ENCODE measurements at places on chromosomes 2 and 18. TPM values are rescaled to one million over a fixed set of nuclear protein-coding genes. Genes with fewer than 3 reads are reported as not detected.

DNA sequence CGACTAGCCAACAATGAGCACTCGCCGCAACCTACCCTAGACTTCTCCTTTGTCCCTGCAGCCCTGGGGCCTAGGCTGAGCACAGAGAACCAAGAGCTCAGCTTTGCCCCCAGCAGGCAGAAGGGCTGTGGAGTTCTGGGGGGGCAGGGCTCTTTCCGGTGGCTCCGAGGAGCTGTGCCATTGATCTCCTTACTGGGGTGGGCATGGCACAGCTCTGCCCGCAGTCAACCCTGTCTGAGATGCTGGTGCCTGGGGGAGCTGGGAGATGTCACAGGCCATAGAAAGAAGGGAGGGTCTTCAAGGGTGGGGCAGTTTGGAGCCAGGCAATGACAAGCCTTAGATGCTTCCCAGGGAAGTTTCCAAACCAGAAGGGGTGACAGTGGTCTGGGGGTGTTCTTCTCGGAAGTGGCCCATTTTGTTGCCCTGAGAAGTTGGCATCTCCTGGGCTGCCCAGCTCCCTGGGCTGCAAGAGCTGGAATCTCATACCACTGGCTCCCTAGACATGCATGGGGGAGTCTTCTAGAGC, 14.1 kb upstream of the GPR55 start:
- no peak for DNase-seq

GRCh38 chr2:23507267-23508065, 122.5 kb downstream of the KLHL29 start:
- peak; percentile 40 for DNase-seq

- peak; percentile 78 for DNase-seq
Observed at GRCh38 chr18:70464343-70465114, 175.7 kb downstream of the SOCS6 start.

GRCh38 chr2:134583462-134583861, 135.3 kb downstream of the TMEM163 start:
- DNase-seq = no peak

- no peak for DNase-seq
Observed at GRCh38 chr2:110126086-110126773, 10.6 kb upstream of the MALL start.

- peak; percentile 82 for DNase-seq
Observed at GRCh38 chr18:49813069-49813318, 339 bp downstream of the ACAA2 start.

DNA sequence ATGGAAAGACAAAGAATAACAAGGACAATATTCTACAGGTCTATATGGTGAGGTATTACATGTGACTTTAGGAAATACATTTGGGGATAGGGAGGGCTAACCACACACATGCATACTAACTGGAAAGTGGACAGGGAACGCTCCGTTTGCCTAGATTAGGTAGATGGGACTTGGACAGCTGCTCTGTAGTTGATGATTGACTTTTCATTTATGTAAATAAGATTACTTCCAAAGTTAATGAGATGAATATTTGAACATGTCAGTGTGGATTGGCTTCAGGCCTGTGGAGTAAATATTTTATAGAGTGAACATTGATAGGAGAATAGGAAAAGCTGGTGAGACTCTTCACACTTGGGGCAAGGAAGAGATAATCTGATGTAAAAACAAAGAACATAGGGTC, 142.0 kb downstream of the NCK2 start:
- no peak for DNase-seq

GRCh38 chr2:5885451-5886173, 193.4 kb downstream of the SOX11 start:
- DNase-seq = no peak

- no peak for DNase-seq
Observed at GRCh38 chr2:236562434-236562833, 7.2 kb upstream of the ACKR3 start.

DNA sequence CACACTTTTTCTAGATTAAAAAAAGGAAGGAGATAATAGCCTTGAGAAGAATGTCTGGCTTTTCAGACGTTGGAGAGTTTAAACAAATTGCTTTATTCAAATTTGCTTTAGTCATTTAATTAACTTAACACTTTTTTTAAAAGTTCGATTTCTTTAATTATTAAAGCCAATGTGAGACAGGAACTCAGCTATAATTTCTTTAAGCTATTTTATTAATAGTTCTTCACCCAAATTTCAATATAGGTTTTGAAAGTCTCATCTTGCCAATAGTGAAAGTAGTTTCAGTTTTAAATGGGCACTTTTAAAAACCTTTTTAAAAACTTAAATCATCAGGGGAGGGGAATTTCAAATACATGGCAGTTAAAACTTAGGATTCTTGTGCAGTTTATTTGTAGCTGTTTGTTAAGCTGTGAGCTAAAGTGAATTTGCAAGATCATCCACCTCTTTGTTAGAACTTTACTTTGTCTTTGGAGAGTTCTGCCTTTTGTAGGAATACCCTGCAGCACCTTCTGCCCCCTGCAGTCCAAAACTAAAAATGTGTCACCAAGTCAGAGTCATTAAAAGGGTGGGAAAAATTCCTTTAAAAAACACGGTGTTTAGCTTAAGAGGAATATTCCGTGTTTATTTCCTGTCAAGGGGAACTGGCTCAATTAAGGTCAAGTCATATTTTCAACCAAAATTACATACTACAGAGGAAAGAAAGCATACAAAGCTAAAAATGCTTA, 4.6 kb downstream of the TGIF1 start:
- no peak for DNase-seq

- DNase-seq = peak; percentile 48
Observed at GRCh38 chr2:151760139-151760650, 25.9 kb upstream of the NEB start.

GRCh38 chr2:156215656-156216055, 116.9 kb downstream of the NR4A2 start:
- no peak for DNase-seq

DNA sequence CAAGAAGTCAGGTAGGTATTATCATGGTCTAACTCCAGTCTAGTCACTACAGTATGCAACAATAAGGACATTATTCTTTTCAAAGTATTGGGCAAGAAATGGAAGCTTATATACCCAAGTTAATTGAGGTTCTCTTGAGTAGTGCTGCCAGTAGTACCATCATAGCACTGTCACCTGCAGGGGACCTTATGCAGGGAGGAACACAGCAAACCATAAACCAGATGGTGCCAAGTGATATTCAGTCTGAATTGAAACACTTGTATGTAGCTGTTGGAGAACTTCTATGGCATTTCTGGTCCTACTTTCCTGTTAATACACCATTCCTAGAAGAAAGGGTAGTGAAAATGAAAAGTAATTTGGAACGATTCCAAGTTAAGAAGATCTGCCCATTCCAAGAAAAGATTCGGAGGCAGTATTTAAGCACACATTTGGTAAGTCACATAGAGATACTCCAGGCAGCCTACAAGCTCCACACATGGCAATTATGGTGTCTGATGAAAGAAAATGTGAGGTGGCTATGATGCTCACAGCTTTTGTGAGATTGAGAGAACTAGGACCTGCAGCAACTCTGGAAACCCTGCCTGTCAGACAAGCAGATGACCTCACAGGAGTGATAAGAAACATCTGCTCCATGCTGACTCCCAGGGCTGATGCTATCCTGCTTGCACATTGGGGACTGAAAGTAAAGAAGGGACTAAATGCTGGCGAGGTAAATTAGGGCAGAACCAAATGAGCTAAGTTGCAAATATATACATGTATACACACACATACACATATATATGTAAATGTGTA, 174.7 kb downstream of the MC4R start:
- DNase-seq = no peak

DNA sequence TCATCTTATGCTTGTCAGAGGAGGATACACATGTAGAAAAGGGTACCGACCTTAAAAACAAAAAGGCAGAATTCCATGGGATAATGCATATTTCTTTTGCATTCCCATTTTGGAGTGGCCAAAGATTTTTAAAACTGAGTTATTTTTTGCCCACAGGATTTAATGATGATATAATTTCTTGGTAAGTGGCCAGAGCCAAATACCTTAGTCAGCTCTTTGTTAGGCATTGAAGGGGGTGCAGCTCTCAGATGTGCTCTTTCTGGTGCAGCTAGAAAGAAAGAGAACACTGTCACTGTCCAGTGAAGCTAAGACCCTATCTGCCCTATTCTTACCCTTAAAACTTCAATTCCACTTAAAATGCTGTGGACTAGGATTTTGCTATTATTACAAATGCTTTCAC, 10.8 kb downstream of the COQ10B start:
- no peak for DNase-seq

DNA sequence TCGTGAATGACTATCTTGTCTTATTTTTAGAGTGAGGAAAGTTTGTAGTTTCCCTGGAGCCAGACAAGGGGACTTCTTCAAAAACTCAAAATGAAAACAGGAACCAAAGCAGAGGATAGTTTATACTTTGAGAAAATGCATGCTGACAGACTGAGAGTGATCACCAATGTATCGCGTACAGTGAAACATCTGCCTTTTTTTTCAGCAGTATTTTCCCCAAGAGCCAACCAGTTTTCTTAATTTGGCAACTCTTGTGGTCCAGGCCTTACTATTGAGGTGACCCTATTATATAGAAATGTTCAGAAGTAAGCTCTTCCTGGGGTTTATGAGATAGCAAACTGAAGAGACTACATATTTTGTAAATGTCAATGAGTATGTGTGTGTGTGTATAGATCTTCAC, 153.7 kb upstream of the VRK2 start:
- no peak for DNase-seq

- DNase-seq = no peak
Observed at GRCh38 chr2:228017784-228018183, 146.4 kb downstream of the DAW1 start.

DNA sequence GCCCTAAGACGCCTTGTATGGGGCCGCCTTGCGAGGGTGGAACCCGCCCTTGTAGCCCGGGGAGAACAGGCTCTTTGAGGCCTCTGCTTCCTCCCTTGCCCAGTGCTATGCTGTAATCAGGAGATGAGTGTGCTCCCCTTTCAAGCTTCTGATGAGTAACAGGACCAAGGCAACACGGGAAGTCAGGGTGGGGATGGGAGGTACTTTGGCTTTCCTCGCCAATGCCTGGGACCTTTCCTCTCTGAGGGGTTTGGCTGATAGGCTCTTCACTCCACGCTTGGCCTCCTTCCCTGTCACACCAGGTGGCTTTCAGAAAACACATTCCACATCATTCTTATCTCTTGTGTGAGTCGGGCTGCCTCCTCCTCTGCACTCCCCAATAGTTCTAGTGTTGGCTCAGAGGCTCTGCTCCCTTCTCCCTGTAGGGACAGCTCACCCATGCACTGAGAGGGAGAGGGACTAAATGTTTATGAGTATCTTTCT, 223.7 kb upstream of the TRIB2 start:
- peak; percentile 76 for DNase-seq

- no peak for DNase-seq
Observed at GRCh38 chr2:39583781-39584180, 81.9 kb upstream of the TMEM178A start.

DNA sequence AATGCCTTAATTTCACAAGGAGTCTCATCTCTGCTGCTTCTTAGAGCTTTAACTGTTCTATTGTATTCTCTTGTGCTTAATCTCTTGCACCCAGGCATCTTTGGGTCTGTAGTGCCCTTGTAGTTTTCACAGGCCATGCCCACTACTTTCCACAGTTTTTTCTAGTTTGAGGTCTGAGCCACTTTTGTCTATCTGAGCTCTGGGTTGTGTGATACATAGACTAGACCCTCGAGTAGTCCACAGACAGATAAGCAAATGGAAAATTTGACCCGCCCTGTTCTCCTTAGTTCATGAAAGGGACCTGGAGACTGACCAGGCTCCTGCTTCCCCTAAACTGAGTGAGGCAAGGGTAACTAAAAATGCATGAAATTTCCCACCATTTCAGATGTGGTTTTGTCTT, 466.8 kb upstream of the ZEB2 start:
- DNase-seq = no peak

- DNase-seq = no peak
Observed at GRCh38 chr2:232026910-232027309, 65.4 kb downstream of the DIS3L2 start.

GRCh38 chr2:23387221-23387550, 2.2 kb downstream of the KLHL29 start:
- no peak for DNase-seq

- no peak for DNase-seq
Observed at GRCh38 chr2:124975224-124975623, 950.1 kb downstream of the CNTNAP5 start.

- DNase-seq = no peak
Observed at GRCh38 chr2:223822818-223823217, 14.6 kb downstream of the AP1S3 start.

DNA sequence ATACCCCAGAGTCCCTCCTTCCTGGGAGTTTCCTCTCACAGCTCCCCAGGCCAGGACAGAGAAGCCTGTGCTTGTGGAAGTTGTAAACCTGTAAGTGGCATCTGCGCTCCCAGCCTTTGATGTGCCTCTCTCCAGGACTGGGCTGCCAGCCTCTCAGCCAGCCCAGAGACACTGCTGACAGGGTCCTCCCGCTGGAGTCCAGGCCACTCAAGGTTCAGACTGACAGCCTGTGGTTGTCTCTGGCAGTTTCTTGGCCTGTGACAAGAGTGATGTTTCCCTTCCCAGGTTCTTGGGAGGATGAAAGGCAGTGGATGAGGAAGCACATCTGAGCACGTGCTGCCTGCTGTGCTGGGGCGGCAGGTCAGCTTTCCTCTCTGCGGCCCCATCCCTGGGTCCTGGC, 3.0 kb downstream of the SLC35F6 start:
- DNase-seq = no peak

- DNase-seq = peak; percentile 69
Observed at GRCh38 chr18:74899554-74899953, 301.9 kb downstream of the ZNF407 start.

GRCh38 chr2:236089271-236090026, 78.7 kb downstream of the GBX2 start:
- DNase-seq = no peak

CCDC141 gene
- total RNA-seq = 67.5 TPM

TMBIM1 gene
- 95.2 TPM for total RNA-seq

TMEM169 gene
- total RNA-seq = 0.32 TPM

UPP2 gene
- total RNA-seq = not detected

EMILIN2 gene
- 8.4 TPM for total RNA-seq

SIX3 gene
- total RNA-seq = not detected

STARD6 gene
- not detected for total RNA-seq

DYNC2LI1 gene
- 13.3 TPM for total RNA-seq

DNMT3A gene
- 22.9 TPM for total RNA-seq

MYL12B gene
- 199 TPM for total RNA-seq

GALNT14 gene
- total RNA-seq = not detected

SCN9A gene
- 0.71 TPM for total RNA-seq

LYG1 gene
- total RNA-seq = not detected

SLC23A3 gene
- 0.57 TPM for total RNA-seq

AAMP gene
- total RNA-seq = 48.6 TPM

AFTPH gene
- 16.3 TPM for total RNA-seq

DCDC2C gene
- not detected for total RNA-seq

SCYGR4 gene
- not detected for total RNA-seq

Measured in right cardiac atrium (tissue), 5 donors.